ENCODE measurements at places on chromosomes 3 and 15. TPM values are rescaled to one million over a fixed set of nuclear protein-coding genes. Genes with fewer than 3 reads are reported as not detected.

DNA sequence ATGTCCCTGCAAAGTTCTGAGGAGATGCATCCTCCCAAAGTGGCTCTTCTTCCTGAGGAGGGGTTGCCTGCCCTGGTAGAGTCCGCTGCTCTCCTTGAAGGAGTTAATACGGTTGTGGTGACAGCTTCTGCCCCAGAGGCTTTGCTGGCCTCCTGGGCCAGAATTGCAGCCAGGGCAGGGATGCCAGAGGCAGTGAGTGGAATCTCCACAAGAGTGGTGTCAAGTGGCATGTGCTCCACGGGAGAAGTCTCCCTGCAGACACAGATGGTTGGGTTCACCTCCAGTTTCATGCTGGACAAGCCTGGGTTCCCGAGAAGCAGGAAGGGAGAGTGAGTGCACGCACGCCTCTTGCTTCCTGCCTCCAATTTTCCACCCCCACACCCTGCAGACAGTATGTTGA, 105.5 kb downstream of the SLC25A26 start:
- DNase-seq: no peak

GRCh38 chr3:193236599-193236998, 4.4 kb upstream of the PLAAT1 start:
- no peak for DNase-seq

DNA sequence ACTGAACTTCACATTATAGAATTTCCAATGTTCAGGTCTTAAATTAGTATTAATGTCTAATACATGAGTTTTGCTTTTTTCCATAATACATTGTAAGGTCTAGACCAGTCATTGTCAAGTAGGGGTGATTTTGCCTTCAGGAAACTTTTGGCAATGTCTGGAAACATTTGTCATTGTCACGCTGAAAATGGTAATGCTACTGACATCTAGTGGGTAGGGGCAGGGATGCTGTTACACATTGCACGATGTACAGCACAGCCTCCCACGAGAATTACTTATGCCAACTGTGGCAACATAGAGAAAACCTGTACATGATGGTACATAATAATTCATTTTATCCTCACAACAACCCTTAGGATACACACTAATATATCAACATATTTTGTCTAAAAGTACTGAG, 384.1 kb downstream of the CADM2 start:
- no peak for DNase-seq

DNA sequence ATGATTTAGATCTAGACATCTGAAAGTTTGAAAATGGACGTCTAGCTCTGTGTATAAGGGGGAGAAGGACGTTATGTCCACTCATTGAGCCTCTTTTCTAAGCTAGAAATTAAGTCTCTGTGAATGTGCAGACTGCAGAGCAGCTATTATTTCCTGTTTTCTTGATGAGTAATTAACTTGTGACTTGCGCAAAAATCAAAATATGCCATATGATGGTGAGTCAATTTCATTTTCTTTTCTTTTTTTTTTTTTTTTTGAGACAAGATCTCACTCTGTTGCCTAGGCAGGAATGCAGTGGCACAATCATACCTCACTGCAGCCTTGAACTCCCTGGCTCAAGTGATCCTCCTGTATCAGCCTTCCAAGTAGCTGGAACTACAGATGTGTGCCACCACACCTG, 14.1 kb downstream of the LACTB start:
- peak; percentile 90 for DNase-seq

DNA sequence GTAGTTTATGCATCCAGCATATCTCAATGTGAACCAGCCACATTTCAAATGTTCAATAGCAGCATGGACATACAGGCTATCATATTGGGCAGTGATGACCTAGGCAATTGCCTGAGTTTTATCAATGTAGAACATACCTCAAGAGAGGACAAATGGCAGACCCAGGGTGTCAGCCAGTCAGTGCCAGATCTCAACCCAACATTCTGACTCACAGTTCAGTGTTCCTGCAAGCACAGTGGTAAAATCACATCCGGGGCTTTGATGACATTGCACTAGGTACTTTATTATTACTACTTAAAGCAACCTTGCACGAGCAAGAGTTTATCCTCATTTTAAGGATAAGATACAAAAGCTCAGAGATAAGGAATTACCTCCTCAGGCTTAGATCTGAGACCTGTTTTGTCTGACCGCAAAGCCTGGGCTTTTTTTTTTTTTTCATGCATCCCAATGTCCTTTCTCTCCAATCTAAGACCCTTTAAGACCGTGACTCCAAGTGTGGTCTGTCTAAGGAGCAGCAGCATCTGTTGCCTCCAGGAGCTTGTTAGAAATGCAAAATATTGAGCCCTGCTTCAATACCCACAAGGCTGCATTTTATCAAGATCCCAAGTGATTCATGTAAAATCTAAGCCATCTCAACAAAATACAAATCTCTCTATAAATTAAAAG, 60.1 kb downstream of the SLC12A1 start:
- DNase-seq: no peak

- no peak for DNase-seq
Observed at GRCh38 chr3:39294446-39295183, 14.8 kb upstream of the CX3CR1 start.

GRCh38 chr3:114057011-114057347, 442 bp downstream of the QTRT2 start:
- DNase-seq: no peak

DNA sequence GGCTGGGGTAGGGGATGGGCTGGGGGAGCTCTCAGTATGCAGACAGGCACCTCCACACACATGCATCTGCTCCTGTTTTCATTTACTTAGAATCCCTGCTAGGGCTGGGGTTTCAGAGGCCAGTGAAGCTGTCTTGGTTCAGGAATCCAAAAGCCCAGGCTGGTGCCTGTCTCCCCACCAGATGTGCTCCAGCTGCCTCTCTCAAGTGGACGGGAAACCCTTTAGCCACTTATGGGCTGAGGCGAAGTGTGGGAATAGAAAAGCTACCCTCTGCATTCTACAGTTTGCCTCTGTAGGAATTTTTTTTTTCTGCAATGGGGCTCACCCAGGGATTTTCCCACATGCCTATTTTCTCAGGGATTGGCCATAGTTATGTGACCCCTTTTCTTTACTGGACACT, 72.5 kb downstream of the ATP2B2 start:
- DNase-seq: no peak

- DNase-seq: peak; percentile 86
Observed at GRCh38 chr3:11335056-11335608, 62.9 kb downstream of the ATG7 start.

DNA sequence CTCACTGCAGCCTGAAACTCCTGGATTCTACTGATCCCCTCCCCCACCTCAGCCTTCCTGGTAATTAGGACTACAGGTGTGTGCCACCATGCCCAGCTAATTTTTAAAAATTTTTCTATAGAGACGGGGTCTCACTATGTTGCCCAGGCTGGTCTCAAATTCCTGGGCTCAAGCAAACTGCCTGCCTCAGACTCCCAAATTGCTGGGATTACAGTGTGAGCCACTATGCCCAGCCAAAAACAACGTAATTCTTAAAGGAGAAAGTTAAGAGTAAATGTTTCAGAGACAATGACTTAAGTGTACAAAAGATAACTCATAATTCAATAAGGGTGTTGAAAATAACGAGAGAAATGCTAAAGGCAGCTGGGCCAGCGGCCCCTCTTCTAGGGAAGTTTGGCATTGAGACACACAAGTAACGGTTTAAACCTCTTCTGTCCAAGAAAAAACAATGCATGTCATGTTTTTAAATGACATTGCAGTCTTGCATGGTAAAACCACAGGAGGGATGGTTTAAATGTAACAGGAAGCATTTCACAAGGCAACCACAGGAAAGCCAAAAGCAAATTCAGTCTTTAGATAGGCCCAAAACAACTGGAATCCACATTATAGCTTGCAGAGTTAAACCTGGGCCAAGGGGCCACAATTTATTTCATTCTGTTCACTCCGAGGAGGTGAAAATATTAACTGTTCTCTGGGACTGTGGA, 5.1 kb downstream of the PROK2 start:
- DNase-seq: no peak

DNA sequence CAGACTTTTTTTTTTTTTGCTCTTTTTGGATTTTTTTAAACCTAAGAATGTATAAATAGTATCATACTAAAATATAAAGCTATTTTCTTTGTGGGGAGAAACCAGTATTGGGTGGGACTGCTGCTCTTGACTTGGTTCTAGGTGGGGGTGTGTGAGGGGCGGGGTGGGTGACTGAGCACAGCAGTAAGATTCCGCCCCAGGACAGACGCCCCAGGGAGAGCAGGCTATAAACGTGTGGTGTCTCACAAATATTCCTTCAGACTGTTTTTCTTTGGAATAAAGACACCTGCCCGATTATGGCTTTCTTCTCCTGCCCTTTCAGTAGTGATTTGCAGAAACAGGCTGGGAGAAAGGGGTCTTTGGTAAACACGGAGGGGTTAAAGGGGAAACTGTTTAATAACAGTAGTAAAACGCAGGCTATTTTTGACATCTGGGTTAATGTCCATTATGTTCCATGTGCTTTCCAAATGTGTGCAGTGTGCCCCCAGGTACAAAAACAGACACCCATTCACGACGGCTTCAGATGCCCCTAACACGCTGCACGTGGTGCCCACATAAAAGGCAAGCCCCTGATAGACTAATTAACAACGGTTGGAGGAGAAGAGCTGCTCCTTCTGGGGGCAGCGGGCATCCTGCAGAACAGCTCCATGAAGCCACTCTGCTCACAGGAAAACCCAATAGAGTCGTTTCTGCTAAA, 28.6 kb upstream of the WNT5A start:
- DNase-seq: no peak

- DNase-seq: no peak
Observed at GRCh38 chr3:98612587-98612986, 19.2 kb upstream of the CPOX start.

DNA sequence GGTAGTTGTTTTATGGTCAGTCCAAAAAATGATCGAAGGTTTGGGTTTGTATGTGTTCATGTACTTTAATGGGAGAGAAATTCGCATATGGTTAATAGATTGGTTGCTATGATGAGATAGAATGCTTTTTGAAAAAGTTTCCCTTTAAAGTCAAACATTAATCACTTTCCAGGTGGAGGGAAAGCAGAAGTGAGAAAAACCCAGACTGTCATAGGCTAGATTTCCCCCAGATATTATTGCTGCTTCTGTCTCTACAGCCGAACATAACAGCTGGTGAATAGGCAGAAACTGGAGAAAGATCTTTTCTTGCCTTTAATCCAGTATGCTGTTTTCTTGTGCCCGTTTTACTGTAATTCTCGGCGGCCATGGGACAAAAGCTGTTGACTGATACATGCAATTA, 287.6 kb downstream of the SOX2 start:
- DNase-seq: no peak

DNA sequence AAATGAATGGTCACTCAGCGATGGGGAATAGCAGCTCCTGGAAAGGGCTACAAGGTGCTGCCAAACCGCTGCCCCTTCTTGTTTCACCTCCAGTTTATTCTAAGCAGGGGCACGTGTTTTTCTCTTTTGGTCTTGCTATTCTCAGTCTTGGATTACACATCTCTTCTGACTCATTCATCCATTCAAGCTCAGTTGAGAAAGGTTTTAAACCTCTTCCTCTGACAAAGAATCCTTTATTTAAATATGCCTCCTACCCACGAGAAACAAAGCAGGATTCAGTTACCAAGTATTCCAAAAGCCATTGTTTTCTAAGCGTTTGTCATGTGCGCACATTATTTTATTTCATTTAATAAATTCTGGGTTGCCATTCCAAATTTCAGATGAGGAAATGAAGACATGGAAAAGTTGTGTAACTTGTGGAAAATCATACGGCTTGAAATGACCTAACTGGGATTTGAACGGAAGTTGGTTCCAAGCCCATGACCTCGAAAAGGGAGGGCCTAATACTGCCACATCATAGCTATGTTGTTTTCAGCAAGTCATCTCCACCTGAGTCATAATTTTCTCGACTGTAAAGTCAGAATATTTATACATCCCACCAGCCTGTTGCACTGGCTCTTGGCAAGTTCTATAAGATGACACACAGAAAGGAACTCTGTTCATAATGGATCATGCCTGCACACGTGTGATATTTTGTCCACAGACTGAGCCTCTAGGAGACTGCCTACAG, 292.0 kb upstream of the SLCO3A1 start:
- DNase-seq: no peak

- DNase-seq: peak; percentile 25
Observed at GRCh38 chr3:157099326-157100095, 60.4 kb downstream of the CCNL1 start.

DNA sequence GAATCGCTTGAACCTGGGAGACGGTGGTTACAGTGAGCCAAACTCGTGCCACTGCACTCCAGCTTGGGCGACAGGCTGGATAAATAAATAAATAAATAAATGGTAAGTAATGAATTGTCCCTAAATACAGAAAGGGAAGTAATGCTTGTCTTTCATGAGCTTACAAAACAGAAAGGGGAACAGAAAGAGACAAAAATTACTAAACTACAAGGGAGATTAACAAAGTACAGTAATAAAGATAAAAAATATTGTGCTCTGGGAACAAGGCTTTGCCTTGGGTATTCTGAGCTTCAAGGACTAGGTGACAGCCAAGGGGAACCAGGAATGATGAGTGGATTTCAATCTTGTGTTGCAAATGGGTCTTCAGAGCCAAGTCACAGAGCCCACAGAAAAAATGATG, 9.2 kb upstream of the HLTF start:
- DNase-seq: no peak

- no peak for DNase-seq
Observed at GRCh38 chr3:139291276-139292051, 52.4 kb upstream of the MRPS22 start.

GRCh38 chr3:152229692-152230091, 39.0 kb upstream of the MBNL1 start:
- DNase-seq: no peak

- no peak for DNase-seq
Observed at GRCh38 chr3:66038384-66038725, 363 bp downstream of the MAGI1 start.

DNA sequence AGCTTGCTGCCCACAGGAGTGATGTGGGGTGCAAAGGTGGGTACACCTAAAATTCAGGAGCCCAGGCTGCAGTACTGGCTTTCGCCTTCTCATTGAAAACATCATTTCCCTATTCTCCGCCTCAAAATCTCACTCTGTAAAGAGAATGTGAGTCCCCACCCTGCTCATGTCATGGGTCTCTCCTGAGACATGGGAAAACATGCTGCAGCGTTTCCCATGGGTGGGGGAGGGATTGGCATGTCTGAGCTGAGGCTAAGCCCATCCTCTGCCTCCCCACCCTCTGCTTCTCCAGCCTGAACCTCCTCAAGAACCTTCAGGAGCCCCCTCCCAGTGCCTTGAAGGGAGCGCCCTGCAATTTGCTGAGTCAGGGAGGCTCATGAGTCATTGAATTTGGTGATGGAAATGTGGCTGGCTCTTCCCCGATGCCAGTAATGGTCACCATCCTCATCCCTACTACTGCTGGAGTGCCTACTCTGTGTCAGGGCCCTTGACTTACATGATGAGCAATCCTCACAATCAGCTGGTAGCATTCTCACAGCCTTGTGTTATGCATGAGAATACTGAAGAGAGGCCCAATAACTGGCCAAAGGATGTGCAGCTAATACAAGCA, 28.8 kb downstream of the WNT5A start:
- DNase-seq: no peak

SLC51A gene
- total RNA-seq: not detected

SCG5 gene
- total RNA-seq: not detected

NR2F2 gene
- 36.6 TPM for total RNA-seq

MYH15 gene
- total RNA-seq: under 0.01 TPM

CCR3 gene
- total RNA-seq: not detected

NRROS gene
- 13.4 TPM for total RNA-seq

LAMB2 gene
- 1,289 TPM for total RNA-seq
